ENCODE measurements at places on chromosomes 1 and 21. TPM values are rescaled to one million over a fixed set of nuclear protein-coding genes. Genes with fewer than 3 reads are reported as not detected.

GRCh38 chr1:110880708-110881374 is 7.9 kb downstream of the CD53 start:
- DNase-seq: peak; percentile 68

FMO1 gene
- total RNA-seq: not detected

GRCh38 chr1:32963746-32964460 is 706 bp downstream of the RNF19B start:
- peak; percentile 71 for DNase-seq

- DNase-seq: no peak
Measured at GRCh38 chr21:38898422-38899096, 92.8 kb downstream of the ETS2 start.

DNA sequence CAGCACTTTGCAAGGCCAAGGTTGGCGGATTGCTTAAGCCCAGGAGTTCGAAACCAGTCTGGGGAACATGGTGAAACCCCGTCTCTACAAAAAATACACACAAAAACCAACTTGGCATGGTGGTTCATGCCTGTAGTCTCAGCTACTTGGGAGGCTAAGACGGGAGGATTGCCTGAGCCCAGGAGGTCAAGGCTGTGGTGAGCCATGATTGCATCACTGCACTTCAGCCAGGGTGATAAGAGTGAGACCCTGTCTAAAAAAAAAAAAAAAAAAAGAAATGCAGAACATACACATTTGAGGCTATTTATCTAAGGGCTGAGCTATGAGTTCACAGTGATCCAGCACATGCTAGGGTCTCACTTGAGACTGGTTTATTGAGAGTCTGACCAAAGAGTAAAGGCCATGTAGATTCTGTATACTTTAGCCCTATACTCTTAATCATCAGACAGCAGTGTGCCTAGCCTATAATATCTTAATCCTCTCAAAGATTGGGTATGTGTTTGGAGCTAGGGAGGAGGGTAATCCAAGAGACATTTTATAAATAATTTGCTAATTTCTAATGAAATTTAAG is 23.9 kb downstream of the RNF2 start:
- DNase-seq: peak; percentile 13

DNA sequence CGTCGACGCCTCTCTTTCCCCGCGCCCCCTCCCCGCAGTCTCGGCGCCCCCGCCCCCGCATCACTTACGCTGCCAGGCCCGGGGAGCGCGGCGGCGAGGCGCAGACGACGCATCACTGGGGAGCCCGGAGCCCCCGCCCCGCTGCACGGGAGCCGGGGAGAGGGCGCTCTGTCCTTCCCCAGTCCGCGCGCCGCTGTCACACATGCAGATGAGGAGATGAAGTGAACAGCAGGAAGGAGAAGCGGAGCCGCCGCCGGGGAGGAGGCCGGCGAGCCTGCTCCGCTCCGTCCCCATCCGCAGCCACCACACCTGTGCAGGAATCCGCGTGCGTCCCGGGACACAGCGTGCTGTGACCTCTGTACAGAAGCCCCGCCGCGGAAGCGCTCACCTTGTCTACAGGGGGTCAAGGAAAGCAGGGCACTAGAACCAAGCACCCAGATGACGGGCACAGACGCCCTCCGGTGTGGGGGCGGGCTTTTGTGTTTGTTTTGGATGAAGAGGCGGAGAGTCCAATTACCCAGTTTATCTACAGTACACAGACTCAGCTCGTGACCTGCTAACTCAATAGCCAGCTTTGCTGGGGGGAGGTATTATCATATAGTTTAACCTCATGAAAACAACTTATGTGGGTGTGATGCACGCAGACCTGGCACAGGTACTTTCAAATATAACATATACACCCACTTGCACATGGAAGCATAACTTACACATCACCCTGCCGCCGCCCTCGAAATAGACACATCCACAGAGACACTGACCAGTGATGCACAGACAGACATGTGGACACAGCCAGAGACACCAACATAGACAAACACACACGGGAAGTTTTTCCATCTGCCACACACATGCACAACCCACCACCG is 12.4 kb downstream of the KLHDC8A start:
- DNase-seq: peak; percentile 49

GRCh38 chr1:29624320-29625083 is 388.2 kb downstream of the PTPRU start:
- no peak for DNase-seq

SPRR2A gene
- total RNA-seq: not detected

- DNase-seq: no peak
Measured at GRCh38 chr1:43584204-43584603, 53.5 kb downstream of the PTPRF start.

DNA sequence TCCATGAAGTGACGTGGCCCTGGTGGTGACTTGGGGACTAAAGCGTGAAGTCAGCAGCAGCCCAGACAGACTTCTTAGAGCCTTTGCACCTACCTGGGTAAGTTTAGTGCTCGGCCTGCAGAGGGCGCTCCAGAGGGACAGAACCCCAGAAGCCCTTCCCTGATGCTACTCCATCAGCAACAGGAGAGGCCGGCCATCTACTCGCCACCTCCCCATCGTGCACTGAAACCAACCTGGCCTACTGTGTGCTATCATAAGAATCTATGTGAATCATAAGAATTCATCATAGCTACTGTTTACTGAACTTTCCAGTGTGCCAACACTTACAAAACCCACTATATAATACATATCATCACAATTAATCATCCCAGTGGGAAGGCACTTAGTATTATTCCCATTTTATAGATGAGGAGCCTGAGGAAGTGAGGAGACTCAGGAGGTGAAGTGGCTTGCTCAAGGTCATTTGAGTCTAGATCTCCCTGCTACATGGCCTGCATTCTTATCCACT is 7.9 kb upstream of the EDN2 start:
- no peak for DNase-seq

- DNase-seq: peak; percentile 47
Measured at GRCh38 chr1:109910963-109911798, 532 bp downstream of the CSF1 start.

HMCN1 gene
- 5.5 TPM for total RNA-seq

DNA sequence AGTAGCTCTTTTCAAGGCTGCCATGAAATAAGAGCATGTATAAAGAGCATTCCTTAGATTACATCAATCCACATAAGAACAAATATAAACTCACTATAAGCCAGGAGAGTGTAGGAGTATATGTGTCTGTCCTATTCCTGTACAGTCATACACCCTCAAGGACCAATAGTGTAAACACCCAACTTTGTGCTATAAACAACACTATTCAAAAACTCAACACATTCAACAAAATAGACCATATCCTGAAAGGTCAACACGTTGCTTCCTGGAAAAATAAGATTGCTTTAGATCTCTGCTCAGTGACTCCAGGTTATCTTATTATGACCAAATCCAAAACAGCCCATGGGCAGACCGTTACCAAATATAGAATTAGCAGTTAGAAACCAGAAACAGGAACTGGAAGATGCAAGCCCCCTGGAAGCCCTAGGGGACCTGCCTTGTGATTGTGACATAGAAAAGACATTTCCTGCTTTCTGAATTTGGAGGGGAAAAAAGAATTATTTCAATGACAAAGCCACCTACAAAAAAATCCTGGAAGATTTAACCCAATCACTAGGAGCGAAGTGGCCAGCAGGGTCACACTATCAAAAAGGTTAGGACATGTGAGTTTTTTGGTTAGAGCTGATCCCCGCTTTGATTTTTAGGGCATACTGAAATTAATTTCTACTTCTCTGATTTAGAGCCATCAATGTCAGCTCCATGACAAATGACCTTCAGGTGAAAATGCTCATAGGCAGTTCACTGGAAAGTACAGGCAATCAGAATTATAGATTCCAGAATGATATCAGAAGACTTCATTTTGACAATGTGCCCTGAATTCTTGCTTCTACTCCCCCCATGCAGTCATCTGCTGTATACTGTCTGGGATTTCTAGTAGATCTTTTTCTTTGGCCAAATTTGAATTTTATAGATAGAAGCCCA is 59.9 kb downstream of the LRRC8C start:
- DNase-seq: no peak

- DNase-seq: peak; percentile 80
Measured at GRCh38 chr1:44842862-44843655, at the start of gene PTCH2. Gene PTCH2, minus strand, starts transcription at chr1:44843253. Its CDS starts 321 bp downstream, at chr1:44842932.

GRCh38 chr1:222099746-222100145 is 357.9 kb upstream of the DUSP10 start:
- DNase-seq: no peak
